ENCODE measurements at places on chromosomes 16 and 17.
A peak's percentile ranks its signal among the peaks of the same experiment; 100 is the strongest.

GRCh38 chr16:47600376-47600775 lies 139.2 kb downstream of the PHKB start:
- DNase-seq, result no peak

GRCh38 chr17:15965528-15965927 lies 20.6 kb downstream of the ADORA2B start:
- DNase-seq, result no peak

- no peak for DNase-seq
These were observed 530.6 kb downstream of the WWOX start for GRCh38 chr16:78630102-78630501.

DNA sequence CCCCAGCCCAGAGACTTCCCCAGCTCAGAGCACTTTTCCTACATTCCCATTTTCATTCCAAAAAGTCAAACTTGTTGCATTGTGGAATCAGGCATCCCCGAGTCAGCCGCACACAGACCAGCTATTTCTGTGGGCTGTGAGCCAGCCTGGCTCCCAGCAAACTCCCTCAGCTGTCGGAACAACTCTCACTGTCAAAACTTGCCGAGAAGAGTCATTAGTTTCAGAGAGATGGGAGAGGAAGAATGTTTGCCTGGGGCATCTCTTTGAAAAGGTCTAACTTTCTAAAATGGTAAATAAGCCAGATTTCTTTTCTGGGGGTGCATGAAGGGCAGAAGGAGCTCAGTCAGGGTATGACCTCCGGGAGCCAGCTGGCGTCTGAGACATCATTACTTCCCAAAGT lies 280.0 kb downstream of the TMEM114 start:
- DNase-seq, result no peak

DNA sequence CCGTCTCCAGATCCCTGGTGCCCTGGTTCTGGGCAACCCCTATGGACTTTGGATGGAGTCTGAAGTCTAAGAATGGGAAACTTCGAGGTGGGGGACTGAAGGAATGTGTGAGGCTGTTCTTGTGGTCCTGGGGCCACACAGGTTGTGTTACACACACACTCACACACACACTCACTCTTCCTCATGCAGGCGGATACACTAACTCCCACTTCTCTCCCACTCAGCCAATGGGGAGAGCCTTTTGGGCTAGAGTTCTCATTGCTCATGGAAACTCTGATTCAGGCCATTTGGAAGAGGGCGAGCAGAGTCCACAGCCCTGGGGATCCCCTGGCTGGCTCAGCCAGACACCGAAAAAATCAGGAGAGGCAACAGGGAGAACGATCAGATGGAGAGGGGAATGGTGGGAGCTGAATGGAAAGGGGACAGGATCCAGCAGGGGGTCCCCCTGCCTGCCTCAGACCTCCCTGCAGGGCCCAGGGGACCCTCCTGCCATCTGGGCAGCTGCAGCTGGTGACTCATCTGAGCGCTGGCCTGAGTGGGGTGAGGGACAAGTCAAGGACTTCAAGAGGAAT lies 9.1 kb downstream of the IGFBP4 start:
- DNase-seq, result no peak

GRCh38 chr16:83717814-83718213 lies 90.0 kb upstream of the HSBP1 start:
- no peak for DNase-seq

- DNase-seq, result no peak
These were observed 10.4 kb downstream of the CDIPT start for GRCh38 chr16:29852654-29853053.

DNA sequence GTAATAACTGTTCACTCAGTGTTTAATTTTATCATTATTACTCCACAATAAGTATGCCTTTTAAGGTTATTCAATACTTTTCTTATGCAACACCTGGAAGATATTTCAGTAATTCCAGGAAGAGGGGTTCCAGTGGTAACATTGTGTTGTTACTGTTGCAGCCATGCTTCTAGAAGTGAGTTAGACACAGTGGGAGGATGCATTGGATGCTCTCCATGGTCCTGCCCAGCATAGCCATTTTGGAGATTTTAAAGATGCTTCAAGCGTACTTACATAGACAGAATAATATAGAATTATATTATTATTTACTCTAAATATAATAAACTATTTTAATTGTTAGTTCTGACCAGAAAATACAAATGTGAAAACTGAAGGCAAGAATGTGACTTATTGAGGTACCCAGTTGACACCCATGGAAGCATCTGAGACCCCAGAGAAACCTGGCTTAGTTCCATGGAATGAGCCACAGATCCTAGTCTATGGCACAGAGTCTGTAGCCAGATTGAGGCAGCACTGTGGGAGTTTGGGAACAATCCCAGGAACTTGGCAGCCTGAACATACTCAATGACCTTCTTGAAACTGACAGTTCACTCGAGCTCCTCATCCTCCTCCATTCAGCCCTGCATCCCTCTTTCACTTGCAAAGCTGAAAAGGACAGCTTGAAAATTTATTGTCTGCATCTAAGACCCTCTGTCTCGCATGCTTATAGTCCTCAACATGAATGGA lies 190.1 kb upstream of the HS3ST4 start:
- no peak for DNase-seq

DNA sequence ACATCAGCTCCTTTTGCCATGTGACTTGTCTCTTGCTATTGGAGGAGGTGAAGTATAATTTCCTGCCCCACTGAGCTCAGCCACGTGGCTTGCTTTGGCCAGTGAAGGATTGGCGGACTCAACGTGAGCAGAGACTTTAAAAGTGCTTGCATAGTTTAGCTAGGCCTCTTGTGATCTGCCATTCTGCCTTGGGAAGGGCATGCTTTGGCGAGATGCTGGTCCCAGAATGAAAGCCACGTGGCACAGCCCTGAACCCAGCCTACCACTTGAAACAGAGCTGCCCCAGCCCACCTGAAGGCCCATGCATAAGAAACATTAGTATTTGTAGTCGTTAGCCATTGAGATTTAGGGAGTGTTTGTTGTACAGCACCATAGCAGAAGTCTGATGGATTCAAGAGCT lies 148.2 kb downstream of the TMEM132E start:
- no peak for DNase-seq

- DNase-seq, result no peak
These were observed 74.5 kb upstream of the METRNL start for GRCh38 chr17:83004791-83005380.

GRCh38 chr17:75647061-75647460 lies 13.8 kb downstream of the SMIM5 start:
- no peak for DNase-seq

DNA sequence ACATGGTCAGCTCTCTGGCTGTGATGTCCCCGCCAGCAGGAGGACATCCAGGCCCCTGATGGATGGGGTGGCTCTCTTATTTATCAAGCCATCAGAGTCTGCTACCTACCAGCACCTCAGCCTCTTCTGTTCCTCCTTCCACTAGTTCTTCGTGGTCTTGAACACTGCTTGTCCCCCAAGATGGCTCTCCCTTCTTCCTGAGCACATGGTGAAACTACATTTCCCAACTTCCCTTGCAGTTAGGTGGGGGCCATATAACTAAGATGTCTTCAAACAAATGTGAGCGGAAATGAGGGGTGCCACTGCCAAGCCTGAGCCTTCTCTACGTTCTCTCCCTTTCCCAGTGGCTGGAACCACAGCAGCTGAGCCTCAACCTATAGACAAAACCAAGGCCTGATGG lies 29.8 kb upstream of the CCDC182 start:
- DNase-seq, result no peak

- DNase-seq, result no peak
These were observed 368.2 kb downstream of the SLC39A11 start for GRCh38 chr17:72724267-72724666.

DNA sequence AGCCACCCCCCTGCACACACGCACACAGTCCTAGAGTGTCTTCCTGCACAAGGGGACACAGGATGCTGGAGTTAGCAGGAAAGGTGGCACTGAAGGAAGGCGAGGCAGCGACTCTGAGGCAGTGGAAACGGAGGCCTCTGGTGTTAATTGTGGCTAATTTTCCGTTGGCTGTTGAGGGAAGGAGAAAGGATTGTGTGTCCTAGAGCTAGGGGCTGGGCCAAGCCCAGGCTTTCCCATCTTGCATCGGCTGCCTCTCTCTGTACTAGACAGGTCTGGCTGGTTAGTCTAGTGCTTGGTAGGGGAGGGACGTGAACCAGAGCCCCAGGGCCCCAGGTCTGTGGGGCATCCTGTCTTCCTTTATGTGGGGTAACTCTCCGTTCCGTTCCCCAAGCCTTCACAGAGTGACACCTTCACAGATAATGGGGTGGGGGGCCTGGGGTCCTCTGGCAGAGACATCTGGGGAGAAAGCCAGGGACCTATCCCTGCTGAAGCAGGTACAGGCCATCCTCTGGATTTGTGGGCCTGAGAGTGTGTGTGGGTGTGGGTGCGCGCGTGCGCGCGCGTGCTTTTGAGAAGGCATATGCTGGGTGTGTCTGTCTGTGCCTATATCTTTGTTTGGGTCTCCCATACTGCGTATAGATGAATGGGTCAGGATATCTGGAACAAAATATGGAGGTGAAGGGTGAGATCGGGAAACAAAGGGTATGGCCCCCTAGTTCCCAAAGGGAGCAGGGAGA lies at the start of gene CHD3:
Gene CHD3, plus strand, starts transcription at position 606 of the 737 bp plus-strand sequence. CDS start 212 bp downstream, outside the sequence.
- DNase-seq, result no peak

- peak; percentile 24 for DNase-seq
These were observed 27.6 kb downstream of the MXRA7 start for GRCh38 chr17:76683011-76683755.

DNA sequence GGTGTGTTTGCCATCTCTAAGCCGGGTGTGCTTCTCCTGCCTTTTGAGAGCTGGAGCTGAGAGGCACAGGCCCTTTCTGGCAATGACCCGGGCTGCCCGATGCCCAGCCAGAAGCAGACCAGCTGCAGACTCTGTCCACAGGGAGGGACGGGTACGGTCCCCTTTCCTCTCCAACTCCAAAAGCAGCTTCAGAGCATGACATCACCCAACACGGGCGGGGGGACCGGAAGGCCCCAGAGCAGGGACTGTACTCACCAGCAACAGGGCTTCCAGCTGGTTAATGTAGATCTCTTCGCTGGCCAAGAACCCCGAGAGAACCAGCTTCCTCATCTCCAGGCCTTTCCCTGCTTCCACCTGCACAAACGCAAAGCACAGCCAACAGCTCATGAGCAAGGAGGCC lies 79.4 kb downstream of the ABR start:
- no peak for DNase-seq

DNA sequence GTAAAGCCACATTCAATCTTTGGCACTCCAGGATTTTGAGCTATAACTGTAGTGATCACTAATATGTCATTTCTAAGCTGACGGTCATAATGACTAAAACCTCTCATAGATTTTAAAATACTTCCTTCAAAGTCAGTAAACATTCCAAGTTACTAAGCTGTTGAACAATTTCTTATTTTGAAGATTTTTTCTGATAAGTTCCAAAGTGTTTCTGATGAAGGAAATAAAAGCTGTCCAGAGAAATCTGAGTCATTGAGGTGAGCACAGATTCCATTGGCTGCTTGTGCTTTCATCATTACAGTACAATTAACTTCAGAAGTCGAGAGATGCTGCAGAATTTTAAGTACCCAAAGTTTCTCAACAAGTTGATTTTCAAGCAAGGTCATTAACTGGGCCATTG lies 23.9 kb downstream of the NLRC5 start:
- no peak for DNase-seq

- no peak for DNase-seq
These were observed 12.7 kb upstream of the RNF135 start for GRCh38 chr17:30958187-30958586.

DNA sequence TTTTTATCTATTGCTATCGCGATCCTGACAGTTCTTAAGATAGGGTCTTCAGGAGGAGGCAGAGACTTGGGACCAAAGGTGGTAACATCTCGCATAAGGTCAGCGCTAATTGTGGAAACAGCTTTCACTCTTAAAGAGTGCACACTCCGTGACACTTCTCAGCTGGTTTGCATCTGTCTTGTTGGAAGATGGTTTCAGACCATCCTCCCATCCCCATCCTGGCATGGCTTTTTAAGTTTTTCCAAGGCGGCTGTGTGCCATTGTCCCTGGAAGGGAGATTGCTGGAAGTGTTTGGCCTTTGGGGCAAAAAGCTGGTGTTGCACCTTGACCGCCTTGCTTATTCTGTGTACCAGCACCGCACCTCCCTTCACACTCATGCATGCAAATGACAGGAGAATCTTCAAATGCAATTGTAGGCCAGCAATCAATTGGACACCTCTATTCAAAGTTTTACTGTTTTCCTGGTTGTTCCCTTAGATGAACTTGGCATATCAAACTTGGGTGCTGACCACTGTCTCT lies 1.5 kb downstream of the SOCS7 start:
- no peak for DNase-seq

- no peak for DNase-seq
These were observed 4.8 kb downstream of the NPRL3 start for GRCh38 chr16:133716-134115.

- DNase-seq, result no peak
These were observed 80.4 kb downstream of the ENGASE start for GRCh38 chr17:79154951-79155585.

- DNase-seq, result no peak
These were observed 6.2 kb upstream of the SLC16A13 start for GRCh38 chr17:7029659-7030058.

- DNase-seq, result no peak
These were observed 7.8 kb upstream of the RNPS1 start for GRCh38 chr16:2275476-2276367.

GRCh38 chr17:70622368-70623260 lies 453.3 kb downstream of the KCNJ2 start:
- peak; percentile 25 for DNase-seq

DNA sequence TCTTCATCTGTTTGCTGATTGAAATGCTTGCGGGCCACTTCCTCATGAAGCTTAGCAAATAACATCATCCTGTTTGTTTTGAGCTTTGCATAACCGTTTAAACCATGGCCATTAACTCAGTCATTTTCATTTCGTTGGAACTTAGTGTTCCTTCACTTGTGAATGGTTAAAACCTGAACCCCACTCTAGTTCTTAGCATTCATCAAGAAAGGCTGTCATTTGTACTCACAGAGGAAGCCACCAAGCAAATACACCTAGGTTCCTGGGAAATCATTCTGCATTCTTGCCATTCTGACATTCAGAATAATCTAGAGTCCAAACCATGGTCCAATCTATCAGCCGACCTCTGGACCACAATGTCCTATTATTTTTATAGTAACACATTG lies 8.4 kb upstream of the TAT start:
- DNase-seq, result no peak
